Forelimb muscle (tissue), 1 donor: ENCODE measurements at places on chromosomes 4 and X.

- DNase-seq, result no peak
These were observed 41.4 kb upstream of the PHF8 start for GRCh38 chrX:54085666-54086065.

GRCh38 chr4:112894951-112895350 is 154.5 kb upstream of the ANK2 start:
- no peak for DNase-seq

GRCh38 chr4:176778491-176778890 is 14.2 kb downstream of the VEGFC start:
- no peak for DNase-seq

DNA sequence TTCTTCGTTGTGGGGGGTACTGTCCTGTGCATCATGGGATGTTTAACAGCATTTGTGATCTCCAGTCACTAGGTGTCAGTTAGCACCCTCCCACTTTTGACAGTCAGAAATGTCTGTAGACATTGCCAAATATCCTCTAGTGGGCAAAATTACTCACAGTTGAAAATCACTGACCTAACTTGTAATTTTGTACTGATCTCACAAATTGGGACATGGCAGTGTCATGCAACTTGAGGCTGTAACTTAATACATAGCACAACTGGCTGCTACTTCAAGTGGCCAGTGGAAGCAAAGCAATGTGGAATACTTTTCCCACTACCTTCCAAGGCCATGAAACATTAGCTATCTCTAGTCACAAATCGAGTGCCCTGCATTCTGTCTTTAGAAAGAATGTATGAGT is 23.2 kb upstream of the TSPAN7 start:
- no peak for DNase-seq

GRCh38 chr4:92305878-92306520 is 2.2 kb downstream of the GRID2 start:
- DNase-seq, result no peak

GRCh38 chr4:189765301-189765700 is 175.4 kb upstream of the FRG1 start:
- no peak for DNase-seq

DNA sequence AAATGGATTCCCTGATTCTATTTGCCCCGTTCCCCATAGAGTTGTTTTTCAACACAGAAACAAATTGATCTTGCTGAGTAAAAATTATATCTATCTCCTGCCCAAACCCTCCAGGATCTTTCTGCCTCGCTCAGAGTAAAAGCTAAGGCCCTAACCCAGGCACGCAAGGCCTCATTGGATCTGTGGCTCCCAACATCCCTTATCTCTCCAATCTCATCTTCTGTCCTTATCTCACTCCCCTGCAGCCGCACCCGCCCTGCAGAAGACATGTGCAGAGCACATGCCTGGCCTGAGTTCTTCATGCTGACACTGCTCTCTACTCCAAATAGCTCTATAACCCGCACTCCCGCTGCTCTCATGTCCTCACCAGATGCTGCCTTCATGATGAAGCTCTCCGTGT is 543.8 kb upstream of the ZFP42 start:
- DNase-seq, result no peak

- DNase-seq, result no peak
These were observed 18.6 kb upstream of the TEX13B start for GRCh38 chrX:108000751-108001150.

DNA sequence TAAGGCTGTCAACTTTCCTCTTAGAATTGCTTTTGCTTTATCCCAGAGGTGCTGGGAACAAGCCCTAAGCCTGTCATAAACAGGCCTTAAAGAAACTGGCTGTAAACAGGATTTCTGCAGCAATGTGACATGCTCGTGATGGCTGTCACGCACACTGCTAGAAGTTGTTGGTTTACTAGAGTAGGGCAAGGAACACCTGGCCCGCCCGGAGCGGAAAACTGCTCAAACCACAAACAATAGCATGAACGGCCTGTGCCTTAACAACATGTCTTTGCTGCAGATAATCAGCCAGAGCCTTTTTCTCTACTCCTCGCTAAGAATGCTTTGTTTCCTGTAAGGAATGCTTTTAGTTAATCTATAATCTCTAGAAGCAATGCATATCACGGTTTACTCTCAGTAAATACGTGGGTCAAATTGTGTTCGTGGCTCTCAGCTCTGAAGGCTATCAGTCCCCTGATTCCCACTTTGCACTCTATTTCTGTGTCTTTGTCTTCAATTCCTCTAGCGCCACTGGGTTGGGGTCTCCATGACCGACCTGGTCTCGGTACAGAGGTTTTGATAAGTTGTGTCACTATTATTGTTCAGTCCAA is 318.3 kb downstream of the GLUD2 start:
- no peak for DNase-seq

DNA sequence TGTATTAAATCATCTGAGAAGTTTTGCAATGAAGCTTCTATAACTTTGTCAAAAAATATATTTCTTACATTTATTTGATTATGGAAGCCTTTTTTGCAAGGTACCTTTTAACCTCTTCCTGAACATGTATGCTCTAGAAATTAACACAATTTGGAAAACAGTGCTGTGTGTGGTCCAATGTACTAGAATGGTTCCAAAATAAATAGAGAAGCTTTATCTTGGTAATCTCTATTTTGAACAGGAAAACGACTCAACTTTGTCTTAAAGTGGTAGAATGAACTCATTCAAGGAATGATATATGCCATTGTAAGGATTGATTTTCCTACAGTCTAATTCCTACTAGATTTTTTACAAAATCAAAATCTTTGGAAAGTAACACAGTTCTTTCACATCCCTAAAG is 248.5 kb downstream of the UNC5C start:
- DNase-seq, result no peak

GRCh38 chr4:41241919-41242318 is 14.8 kb upstream of the UCHL1 start:
- DNase-seq, result no peak

DNA sequence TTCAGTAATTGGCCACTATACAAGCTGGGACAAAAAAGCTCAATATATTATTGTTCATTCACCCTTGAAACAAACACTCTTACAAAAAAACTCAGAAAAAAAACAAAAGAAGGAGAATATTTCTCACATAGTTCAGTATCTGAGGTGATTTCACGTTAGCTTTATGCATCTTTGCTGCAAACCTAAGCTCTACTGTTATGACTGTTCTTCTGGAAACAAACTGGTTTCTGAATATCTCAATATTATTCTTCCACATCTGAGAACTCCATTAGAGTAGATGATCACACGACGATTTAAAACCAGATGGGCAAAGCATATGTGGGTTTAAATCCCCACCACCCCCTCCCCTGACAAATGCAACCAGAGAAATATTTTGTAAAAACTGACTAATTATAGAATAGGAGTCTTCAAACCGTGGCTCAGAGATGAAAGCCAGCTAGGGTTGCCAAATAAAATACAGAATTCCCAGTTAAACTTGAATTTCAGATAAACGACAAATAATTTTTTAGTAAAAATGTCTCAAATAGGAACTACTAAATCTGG is 182.0 kb upstream of the FAM241A start:
- DNase-seq, result no peak

- DNase-seq, result no peak
These were observed 40.3 kb downstream of the AMMECR1 start for GRCh38 chrX:110277609-110278008.

DNA sequence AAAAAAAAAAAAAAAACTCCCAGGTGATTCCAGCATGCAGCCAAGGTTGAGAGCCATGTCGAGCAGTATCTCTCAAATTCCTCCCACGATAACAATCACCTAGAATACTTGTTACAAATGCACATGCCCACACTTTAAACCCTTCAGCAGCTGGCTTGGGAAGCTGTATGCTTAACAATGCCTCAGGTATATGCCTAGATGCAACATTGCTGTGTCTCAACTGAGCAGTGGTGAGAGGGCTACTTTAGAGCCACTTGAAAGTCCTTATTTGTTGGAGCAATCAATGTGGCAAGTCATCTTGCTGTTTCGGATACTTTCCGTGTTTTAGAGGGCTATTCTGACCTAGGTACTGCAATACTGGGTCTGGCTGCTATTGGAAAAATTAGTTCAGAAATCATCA is 487.4 kb downstream of the INPP4B start:
- no peak for DNase-seq

GRCh38 chr4:143023239-143023918 is 161.3 kb upstream of the USP38 start:
- DNase-seq, result no peak

GRCh38 chrX:112851161-112851779 is 10.6 kb upstream of the AMOT start:
- DNase-seq, result no peak

DNA sequence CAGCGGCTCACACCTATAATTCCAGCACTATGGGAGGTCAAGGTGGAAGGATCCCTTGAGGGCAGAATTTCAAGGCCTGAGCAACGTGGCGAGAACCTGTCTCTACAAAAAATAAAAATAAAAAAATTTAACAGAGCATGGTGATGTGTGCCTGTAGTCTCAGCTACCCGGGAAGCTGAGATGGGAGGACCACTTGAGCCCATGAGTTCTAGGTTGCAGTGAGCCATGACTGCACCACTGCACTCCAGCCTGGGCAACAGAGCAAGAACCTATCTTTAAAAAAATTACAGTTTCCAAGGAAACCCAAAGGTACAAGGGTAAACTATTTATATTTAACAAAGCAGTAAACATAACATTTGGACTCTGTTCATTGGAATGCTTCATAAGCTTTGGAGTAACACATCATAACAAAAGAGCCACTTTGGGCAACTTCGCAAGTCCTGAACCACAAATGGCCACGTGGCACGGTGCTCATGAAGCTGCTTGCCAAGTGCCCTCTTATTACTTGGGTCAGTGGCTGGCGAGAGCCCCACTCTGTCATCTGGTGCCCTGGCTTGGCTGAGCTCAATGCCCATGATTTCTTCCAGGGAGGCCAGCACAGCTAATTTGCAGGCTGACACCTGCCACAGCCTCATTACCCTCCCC is 165.6 kb downstream of the SH3KBP1 start:
- no peak for DNase-seq

DNA sequence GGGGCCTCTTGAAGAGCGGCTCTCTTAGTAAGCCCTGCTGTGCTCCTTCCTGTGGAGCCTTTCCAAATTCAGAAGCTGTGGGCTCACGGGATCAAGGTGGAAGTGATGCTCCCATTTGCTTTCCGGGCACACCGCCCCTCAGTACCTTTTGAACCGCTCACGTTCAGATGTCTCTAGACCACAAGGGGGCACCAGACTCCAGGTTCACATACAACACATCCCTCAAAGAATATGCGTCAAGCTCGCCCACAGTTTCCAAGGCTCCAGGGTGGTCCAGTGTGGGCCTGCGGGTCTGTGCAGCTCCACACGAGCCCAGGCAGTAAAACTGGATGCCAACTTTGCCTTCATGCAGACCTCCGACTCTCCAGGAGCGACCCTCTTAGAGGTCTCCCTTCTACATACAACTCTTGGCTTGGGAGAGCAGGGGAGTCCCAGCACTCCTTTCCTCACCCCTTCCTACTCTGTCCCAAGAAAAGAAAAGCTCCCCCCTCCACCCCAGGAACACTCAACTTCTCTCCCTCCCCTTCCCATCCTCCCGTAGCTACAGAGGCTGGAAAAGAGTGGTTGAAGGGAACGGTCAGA is 11.0 kb downstream of the SUPT20HL1 start:
- DNase-seq, result peak; percentile 28

- DNase-seq, result no peak
These were observed 1381.5 kb upstream of the ADGRL3 start for GRCh38 chr4:59818656-59819055.

DNA sequence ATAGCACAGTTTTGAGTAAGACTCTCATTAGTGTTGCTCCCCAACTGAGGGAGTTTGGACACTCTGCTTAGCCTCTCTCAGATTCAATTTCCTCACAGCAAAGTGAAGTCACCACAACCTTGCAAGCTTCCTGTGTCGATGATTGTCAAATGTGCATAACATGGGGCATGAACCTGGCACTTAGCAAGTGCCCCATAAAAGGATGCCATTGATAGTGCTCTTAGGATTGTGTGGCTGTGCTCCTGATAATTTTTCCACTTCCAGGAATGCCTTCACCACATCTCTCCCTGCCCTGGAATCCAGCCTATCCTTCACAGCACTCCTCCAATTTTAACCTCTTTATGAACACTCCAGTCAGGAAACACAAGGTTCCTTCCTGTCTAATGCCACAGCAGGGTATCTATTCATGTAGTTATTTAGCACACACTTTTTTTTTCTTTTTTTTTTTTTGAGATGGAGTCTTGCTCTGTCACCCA is 309.4 kb downstream of the PPP3CA start:
- DNase-seq, result no peak

GRCh38 chr4:81359207-81359606 is 112.5 kb downstream of the RASGEF1B start:
- no peak for DNase-seq

DNA sequence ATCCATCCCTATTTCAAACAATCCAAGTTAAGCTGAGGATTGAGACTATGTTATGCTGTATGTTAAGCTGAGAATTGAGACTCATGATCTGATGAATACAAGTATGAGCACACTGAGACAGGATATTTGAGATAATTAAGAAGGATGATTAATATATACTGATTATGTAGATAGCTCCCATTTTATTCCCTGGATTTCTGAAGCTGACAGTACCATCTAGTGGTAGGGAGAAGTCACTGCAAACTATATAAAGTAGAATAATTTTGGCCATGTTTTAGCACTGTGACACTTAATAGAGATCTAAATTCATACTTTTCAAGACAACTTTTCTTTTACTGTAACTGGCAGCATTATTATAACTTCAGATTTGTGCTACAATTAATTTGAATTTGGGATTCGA is 63.8 kb upstream of the HPRT1 start:
- no peak for DNase-seq

DNA sequence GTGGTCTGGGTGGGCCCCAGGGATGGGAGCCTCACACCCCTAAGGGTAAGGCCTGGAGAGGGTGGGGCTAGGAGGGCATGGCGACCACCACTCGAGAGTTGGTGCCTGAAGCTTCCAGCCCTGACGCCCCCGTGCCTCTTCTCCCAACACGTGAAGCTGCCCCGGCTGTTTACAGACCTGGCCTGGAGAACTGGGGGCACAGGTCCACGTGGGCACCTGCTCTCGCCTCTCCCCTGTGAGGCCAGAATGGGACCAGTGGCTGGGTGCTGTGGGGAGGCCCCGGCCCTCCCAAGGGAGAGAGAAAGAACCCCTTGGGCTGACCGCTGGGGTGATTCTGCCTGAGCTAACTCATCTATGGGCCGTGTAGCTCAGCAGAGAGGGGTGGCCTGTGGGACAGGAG is 15.5 kb downstream of the NAT8L start:
- no peak for DNase-seq

GRCh38 chr4:68267433-68267944 is 22.0 kb upstream of the TMPRSS11B start:
- DNase-seq, result no peak

- DNase-seq, result no peak
These were observed 5.0 kb downstream of the OPRPN start for GRCh38 chr4:70402762-70403161.

GRCh38 chr4:175947117-175947722 is 118.4 kb upstream of the WDR17 start:
- peak; percentile 26 for DNase-seq

- no peak for DNase-seq
These were observed 23.4 kb upstream of the CWH43 start for GRCh38 chr4:48962636-48963035.

GRCh38 chr4:16814361-16814760 is 84.1 kb downstream of the LDB2 start:
- no peak for DNase-seq

- no peak for DNase-seq
These were observed 8.9 kb upstream of the IRAK1 start for GRCh38 chrX:154028502-154029184.

GRCh38 chrX:108397627-108398391 is 40.4 kb downstream of the COL4A6 start:
- no peak for DNase-seq

GRCh38 chrX:50798783-50799182 is 15.2 kb downstream of the SHROOM4 start:
- no peak for DNase-seq

- DNase-seq, result no peak
These were observed at the start of gene CDKL2 for GRCh38 chr4:75630174-75630936. CDKL2 (minus strand) TSS chr4:75630528; CDS start chr4:75625988, 4,540 bp downstream.
